ENCODE measurements at places on chromosomes 16 and 17.

GRCh38 chr17:4124999-4125398, 17.8 kb downstream of the ZZEF1 start:
- DNase-seq, result no peak

GRCh38 chr17:77769215-77769614, 189.3 kb upstream of the TNRC6C start:
- no peak for DNase-seq

GRCh38 chr17:65978871-65979270, 213.1 kb downstream of the CEP112 start:
- no peak for DNase-seq

DNA sequence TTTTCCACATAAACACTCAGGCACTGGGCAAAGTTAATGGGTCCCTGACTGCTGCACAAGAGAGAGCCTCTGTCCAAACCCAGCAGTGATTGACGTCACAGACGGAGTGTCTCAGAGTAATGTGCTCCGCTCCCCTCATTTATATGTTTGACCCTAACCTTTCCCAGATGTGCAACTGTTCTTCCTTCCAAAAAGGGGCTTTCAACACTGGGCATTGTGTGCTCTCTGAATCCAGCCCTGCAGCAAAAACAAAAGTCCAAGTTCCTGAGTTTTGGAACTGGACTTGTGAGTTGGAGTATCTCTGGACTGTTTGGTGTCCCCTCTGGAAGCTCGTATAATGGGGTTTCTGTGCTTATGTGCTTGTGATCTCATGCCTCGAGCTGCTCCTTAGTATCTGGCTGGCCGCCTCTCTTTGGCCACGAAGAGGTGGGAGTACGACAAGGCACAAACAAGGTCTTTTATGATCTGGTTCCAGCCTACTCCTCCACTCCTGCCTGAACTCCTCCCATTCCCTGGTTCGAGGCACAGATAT, 76.4 kb upstream of the SMIM36 start:
- DNase-seq, result no peak

DNA sequence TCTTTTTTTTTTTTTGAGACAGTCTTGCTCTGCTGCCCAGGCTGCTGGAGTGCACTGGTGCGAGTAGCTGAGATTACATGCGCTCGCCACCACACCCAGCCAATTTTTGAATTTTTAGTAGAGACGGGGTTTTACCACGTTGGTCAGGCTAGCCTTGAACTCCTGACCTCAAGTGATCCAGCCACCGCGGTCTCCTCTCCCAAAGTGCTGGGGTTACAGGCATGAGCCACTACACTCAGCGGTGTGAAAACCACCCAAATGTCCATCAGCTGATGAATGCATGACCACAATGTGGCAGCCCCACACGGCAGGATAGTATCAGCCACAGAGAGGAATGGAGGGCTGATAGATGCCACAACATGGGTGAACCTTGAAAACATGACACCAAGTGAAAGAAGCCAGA, 2.1 kb downstream of the P2RX5 start:
- DNase-seq, result peak; percentile 58

DNA sequence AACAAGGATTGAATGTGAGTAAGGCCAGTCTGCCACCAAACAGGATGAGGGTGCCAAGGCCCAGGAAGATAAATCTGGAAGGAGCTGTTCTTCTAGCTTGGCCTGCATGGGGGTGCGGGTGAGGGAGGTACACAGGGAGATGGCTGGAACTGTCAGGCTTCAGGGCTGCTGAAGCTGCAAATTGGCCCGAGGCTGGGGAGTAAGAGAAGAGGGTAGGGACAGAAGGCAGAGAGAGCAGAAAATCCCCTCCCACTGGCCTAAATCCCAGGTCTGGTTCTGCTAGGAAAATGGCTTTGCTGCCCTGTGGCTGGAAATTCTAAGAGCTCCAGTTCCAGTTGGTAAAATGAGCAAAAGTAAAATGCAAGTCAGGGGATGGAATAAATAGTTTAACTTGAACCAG, 87.9 kb downstream of the CCDC182 start:
- no peak for DNase-seq

GRCh38 chr16:54289242-54289944, 2.8 kb upstream of the IRX3 start:
- no peak for DNase-seq

DNA sequence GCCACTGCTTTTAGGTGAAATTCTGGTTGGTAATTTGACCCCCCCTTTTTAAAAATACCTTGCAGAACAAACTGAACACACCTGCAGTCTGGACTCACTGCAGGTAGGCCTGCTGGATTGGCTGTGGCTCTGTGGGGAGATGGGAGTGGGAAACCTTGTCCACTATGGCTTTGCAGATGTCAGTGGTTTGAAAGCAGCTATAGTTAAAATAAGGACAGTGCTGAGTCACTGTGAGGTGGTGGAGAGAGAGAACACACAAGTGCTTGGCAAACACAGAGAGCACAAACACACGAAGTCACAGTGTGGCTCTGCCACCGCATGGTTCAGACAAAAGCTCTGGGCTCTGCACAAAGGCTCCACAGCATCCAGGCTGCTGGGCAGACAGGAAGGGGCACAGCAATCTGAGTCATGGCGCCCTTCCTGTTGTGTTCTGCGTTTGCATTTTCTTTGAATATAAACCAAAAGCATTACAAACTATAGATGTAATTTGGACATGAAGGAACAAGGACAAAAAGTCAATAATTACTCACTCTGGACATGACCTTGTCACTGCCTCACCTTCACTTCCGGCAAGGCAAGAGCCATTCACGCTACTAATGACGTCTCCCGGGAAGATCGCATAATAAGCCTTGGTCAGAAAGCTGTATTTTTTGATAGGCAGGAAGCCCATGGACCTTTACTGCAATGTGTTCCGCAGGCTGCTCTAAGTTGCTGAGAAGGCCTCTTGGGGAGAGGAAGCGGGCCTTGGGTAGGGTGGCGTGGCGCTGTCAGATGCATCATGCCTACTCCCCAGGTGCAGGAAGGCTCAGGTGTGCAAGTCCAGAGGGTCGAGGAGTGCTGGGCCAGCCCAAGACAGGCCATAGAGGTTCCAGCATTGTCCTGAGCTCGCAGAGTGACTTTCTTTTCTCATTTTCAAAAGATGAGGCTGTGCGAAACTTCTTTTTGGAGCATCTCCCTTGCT, 60.1 kb upstream of the MED9 start:
- peak; percentile 47 for DNase-seq

DNA sequence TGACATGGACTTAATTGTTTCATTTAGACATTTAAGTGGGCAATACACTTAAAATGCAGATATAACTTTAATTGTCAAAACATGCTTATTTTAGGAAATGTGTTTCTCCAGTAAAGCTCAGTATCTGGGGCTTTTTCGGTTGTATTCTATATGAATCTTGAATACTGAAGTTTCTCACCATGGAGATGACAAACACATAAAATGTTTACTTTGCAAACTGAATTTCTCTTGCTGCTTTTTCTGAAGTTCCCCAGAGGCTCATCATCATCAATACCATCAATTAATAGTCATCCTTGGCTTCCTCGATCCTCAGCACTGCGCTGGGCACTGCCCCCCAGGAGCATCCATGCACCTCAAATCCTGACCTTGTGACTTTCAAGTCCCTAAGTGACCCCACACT, 227.3 kb downstream of the WWOX start:
- DNase-seq, result no peak

DNA sequence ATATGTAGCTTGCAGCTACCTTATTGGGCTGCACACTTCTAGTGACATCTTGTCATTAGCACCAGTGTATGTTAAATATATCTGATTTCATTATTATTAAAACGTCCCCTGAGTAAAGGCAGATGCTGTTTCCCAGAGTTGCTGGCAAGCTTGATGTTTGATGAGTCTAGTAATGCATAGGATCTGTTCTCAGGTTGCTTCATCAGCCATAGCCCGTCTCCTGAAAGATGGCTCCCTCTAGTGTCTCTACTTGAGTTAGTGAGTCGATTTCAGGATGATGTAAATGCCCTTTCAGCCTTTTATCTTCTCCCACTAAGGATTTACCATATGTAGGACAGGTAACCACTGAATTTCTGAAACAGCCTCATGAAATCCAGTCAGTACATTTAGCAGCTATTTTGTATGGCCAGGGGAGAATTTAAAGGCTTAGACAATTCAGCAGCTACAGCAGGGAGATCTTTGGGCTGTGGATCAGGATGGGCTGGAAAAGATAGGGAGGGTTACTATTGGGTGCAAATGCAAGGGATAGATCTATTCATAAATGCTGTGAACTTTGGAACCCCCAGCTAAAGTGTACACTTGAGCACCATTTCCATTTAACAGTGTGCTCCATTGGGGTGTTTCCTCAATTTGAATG, 376.3 kb downstream of the CNTNAP4 start:
- DNase-seq, result peak; percentile 40

DNA sequence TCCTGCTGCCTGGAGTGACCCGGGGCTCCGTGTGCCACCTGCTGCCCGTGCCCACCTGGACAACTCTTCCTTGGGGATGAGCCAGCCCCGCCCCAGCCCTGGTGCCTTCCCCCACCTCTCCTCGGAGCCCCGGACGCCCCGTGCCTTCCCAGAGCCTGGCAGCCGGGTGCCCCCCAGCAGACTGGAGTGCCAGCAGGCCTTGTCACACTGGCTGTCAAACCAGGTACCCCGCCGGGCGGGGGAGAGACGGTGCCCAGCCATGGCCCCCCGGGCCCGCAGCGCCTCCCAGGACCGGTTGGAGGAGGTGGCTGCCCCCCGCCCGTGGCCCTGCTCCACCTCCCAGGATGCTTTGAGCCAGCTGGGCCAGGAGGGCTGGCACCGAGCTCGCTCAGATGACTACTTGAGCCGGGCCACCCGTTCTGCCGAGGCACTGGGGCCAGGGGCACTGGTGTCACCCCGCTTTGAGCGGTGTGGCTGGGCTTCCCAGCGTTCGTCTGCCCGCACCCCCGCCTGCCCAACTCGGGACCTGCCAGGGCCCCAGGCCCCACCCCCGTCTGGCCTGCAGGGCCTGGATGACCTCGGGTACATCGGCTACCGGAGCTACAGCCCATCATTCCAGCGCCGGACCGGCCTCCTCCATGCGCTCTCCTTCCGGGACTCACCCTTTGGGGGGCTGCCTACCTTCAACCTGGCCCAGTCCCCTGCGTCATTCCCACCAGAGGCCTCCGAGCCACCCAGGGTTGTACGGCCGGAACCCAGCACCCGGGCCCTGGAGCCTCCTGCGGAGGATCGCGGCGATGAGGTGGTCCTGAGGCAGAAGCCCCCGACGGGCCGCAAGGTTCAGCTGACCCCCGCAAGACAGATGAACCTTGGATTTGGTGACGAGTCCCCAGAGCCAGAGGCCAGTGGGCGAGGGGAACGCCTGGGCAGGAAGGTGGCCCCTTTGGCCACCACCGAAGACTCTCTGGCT, 38.4 kb downstream of the ARHGAP23 start:
- DNase-seq, result no peak

DNA sequence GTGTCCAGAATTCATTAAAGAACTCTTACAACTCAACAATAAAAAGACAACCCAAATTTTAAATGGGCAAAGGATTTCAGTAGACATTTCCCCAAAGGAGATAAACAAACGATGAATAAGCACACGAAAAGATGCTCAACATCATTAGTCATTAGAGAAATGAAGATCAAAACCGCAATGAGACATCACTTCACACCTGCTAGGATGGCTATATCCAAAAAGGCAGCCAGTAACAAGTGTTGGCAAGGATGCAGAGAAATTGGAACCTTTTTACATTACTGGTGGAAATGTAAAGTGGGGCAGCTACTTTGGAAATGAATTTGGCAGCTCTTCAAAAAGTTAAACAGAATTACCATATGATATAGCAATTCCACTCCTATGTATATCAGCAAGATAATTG, 42.0 kb downstream of the PITPNM3 start:
- no peak for DNase-seq

- DNase-seq, result no peak
Measured at GRCh38 chr17:56373981-56374833, 219.3 kb upstream of the NOG start.

DNA sequence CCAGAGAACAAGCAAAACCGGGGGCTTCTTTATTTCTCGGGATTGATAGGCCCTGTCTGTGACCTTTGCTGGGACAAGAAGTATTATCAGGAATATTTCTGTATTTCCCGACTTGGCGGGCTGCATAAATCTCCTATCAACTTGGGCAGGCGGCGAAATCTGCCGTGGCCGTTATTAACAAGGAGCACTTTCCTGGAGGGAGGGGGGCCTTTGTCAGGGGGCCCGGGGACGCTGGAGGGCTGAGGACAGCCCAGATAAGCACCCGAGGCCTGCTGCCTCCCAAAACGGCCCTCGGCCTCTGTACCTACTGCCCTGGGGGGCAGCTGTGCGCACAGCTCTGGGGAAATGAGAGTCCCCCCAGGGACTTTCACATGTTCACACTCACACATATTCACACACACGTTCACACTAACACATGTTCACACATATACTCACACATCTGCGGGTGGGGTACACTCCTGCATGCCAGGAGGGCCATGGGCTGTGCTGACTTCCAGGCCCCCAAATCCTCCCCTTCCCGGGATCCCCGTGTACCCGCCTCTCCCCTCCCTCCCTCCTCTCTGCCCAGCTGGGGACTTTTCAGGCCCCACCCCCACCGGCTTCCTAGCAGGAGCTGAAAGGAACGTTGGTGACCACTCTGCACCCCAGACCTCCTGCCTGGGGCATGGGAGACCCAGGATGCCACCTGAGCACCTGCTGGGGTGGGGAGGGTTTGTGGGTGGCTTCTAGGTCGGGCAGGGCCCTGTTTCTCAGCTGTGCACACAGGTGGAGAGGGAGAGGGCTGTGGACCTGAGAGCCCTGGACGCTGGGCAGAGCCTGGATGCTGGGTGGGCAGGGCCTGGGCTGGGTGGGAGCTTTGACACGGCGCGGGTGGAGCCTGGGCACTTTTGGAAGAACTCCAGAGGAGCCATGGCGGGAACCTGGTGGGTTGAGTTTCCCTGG, 24.3 kb upstream of the GSE1 start:
- DNase-seq, result no peak

DNA sequence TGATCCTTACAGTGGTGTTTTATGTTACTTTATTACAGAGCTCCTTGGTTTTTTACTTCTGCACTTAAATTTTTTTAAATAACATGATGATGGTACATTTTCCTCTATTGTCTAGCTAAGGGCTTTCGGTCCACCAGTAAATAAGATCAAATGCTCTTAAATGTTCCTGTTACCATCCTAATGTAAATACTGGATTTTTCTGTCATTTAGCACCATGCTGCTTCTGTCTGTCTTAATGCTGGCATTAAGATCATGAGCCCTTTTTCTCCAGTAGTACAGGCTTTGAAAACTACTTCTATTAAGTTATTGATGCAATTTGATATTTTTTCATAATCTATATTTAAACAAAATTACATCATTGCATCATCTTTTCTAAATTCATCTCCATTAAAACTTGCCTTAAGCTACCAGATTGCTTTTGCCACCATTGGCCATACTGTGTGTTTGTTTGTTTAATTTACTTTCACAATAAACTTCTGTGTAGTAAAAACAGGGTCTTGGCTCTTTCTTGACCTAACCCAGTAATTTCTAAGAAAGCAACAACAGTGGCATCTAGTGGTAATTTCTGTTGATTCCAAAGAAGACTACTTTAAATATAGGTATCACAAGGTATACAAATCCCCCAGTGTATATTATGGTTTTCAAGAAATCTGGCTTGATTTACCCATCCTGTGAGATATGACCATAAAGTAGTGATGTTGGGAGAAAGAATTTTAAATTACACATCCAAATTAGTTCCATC, 9.0 kb upstream of the PHAF1 start:
- no peak for DNase-seq
